NCI-H2081 treated with DMSO at 0.1 percent for 48 hours (cell line): ENCODE measurements at places on chromosomes 16 and 17.

DNA sequence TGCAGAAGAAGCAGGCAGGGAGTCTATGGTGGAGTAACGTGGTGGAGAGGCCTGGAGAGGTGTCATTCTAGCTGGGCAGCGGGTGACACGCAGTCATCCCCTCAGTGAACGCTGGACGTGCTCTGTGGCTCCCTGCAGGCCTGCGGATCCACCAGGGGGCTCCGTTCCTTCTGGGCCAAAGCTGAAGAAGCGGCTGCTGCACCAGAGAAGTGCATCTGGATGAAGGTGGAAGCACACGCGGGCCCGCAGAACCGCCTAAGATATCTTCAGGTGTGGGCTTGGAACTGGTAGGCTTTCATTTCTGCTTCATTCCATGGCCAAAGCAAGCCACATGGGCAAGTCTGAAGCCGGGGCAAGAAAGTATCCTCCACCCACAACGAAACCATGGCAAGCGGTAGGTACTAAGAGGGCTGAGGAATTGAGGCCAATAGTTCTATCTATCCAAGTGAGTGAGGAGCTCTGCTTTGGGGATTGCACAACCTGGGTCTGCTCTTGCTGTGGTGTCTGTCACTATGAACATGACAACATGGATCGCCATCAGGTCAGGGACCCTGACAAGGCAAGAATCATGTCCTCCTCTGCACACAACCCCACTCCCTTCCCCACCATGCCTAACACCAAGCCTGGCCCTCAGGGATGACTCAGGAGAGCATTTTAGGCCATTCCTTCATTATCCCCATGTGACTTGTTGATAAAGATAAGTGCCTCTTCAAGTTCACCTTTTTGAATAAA lies 78.9 kb upstream of the FBXO47 start:
- DNase-seq: no peak

- no peak for DNase-seq
Measured at GRCh38 chr16:82631701-82632685, 5.2 kb downstream of the CDH13 start.

GRCh38 chr16:27027971-27028370 lies 38.8 kb upstream of the C16orf82 start:
- no peak for DNase-seq

- DNase-seq: peak; percentile 42
Measured at GRCh38 chr17:66200685-66201092, 8.8 kb upstream of the CEP112 start.

DNA sequence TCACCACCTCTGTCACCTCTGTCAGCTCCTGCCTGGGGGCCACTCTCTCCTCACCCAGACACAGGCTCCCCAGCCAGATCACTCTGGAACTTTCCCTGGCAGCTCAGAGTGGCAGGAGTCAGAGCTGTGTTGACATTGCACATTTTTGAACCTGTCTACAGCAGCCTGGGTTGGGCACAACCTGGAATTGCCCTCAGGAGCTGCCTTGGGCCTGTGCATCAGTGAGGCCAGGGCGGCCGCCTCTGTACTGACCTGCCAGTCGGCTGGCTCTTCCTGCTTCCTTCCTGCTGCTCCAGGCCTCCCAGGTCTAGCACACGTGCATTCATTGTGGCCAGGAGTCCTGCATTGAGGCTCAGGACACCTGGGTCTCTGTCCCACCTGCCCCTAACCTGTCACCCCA lies 14.2 kb upstream of the TMEM11 start:
- DNase-seq: no peak

- DNase-seq: no peak
Measured at GRCh38 chr17:7282752-7283321, 1.3 kb downstream of the SLC2A4 start.

GRCh38 chr16:73427164-73427563 lies 379.2 kb upstream of the ZFHX3 start:
- no peak for DNase-seq

GRCh38 chr17:66169839-66170238 lies 22.1 kb downstream of the CEP112 start:
- no peak for DNase-seq

DNA sequence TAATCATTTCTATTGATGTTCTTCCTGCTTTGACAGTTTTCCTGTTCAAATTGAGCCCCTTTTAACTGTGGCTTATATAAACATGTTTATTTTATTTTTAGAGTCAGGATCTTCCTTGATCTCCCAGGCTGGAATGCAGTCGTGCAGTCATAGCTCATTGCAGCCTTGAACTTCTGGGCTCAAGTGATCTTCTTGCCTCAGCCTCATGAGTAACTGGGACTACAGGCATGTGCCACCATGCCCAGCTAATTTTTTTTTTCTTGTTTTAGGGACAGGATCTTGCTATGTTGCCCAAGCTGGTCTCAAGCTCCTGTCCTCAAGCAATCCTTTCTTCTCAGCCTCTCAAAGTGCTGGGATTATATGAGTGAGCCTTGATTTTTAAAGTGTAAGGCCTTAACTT lies 14.7 kb downstream of the PHKB start:
- no peak for DNase-seq

- DNase-seq: no peak
Measured at GRCh38 chr17:40110026-40110845, 9.8 kb upstream of the NR1D1 start.

GRCh38 chr16:86343027-86343795 lies 167.1 kb upstream of the FOXF1 start:
- no peak for DNase-seq
